ENCODE measurements at places on chromosomes 6 and 20.

GRCh38 chr6:168229368-168229752 is 90.2 kb downstream of the DACT2 start:
- no peak for DNase-seq

GRCh38 chr6:25038999-25039398 is 103.2 kb upstream of the RIPOR2 start:
- no peak for DNase-seq

DNA sequence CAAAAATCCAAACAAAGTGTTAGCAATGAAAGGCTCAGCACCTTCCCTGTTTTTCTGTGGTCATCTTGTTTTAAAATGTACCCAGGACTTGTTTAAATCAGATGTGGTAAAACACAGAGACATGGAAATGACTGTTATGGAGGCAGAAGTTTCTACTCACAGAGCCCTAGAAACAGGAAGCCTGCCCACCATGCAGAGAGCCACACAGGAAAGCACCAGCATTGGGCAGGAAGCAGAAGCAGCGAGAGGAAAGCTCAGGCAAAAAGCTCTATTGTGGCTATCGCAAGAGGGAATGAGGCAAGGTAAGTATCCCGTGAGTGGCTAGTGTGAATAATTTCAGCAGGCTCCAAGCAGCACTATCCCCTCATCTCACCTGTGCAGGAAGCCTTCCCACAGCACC is 42.8 kb downstream of the GPR6 start:
- DNase-seq = no peak

- DNase-seq = no peak
These were observed 411.0 kb downstream of the C6orf118 start for GRCh38 chr6:164898412-164898811.

- no peak for DNase-seq
These were observed 569 bp downstream of the TCEA2 start for GRCh38 chr20:64063389-64064144.

DNA sequence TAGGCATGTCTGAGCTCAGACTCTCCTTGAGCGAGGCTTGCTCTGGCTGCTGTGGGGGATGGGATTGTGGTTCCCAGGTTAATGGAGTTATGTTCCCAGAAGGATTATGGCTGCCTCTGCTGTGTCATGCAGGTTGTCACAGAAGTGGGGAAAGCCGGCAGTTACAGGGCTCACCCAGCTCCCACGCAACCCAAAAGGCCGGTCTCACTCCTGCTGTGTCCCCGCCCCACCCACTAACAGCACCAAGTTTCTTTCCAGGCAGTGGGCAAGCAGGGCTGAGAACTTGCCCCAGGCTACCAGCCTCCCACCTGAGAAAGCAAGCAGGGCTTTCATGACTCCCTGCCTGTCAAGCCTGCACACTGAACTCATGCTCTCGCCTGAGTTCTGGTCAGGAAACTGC is 750.5 kb downstream of the FRK start:
- no peak for DNase-seq

DNA sequence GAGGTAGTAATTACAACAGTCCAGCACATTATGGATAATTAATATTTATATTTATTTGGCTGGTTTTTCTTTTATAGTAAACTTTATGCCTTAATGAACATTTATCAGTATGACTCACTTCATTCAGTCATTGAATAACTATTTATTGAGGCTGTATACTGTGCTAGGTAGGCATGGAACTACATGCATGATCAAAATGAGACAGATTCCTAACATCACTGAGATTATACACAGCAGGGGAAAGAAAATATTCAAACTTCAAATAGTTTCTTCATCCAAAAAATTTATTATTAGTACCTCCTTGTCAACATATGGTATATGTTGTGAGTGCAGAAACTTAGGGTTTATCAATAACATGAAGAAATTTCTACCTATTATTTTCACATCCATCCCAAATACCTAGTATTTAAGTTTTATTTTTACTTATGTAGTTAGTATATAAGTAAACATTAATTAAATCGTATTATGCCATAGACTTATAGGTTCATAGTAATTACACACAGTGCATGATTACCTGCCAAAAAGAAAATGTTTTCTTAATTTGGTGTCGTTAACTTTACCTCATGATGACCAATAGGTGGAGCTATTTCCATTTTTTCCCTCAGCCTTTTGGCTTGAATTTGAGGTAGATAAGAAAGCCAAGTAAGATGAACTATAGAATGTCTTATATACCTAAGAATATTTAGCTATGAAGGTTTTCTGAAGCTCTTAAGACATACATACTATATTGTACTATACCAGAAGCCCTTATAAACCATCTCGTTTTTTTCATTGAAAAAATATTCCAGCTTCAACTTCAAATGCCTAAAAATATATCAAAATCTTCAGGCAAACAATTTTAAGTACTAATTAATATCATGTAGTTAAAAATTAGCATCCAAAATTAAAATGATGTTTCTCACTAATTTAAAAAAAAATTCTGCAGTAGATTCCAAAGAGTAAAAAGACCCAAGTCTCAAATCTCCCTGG is 12.5 kb upstream of the TMEM30A start:
- no peak for DNase-seq

GRCh38 chr6:56050530-56051201 is 175.3 kb upstream of the BMP5 start:
- DNase-seq = no peak

DNA sequence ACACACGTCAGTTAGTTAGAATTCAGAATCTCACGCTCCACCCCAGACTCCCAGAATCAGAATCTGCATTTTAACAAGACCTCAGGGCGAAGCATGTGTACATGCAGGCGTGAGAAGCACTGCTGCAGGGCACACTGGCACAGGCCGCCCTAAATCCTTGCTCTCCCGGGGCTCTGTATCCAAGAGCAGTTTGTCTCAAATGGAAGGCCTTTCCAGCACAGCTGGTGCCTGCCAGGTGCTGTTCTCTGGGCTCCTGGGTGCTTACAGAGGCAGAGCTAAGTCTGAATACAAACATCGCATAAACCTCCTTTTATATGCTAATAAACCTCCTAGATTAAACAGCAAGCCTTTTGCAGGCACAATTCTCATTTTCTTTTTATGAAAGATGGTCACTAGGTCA is 119.1 kb upstream of the CD93 start:
- DNase-seq = no peak

- no peak for DNase-seq
These were observed 120.7 kb upstream of the PMEPA1 start for GRCh38 chr20:57830515-57830895.

DNA sequence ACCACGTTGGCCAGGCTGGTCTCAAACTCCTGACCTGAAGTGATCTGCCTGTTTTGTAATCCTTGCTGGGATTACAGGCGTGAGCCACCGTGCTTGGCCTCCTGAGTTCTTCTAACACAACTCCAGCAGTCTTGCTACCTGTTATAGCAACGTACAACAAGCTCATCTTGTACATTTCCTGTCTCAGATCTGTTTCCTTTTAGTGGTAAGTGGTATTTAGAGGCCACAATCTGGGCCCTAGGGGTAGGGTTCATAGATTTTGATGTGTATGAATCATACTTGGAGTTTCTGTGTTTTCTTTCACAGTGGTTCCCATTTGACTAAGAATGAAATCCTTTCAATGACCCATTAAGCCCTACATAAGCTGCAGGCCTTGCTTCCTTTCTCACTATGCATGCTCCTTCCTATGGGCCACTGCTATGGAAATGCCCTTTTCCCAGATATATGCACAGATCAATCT is 27.1 kb upstream of the SYNCRIP start:
- peak; percentile 69 for DNase-seq

Measured in epithelial cell of prostate (primary cell).